Stimulated activated CD8-positive, alpha-beta memory T cell treated with anti-CD3 and anti-CD28 coated beads, Interleukin-2, amount 100 ng/mL, for 1 hour (primary cell): ENCODE measurements at places on chromosomes 1 and 21.

- no peak for DNase-seq
These were observed 268.7 kb downstream of the OLFM3 start for GRCh38 chr1:101728029-101728428.

- no peak for DNase-seq
These were observed 12.5 kb downstream of the NVL start for GRCh38 chr1:224317383-224318045.

DNA sequence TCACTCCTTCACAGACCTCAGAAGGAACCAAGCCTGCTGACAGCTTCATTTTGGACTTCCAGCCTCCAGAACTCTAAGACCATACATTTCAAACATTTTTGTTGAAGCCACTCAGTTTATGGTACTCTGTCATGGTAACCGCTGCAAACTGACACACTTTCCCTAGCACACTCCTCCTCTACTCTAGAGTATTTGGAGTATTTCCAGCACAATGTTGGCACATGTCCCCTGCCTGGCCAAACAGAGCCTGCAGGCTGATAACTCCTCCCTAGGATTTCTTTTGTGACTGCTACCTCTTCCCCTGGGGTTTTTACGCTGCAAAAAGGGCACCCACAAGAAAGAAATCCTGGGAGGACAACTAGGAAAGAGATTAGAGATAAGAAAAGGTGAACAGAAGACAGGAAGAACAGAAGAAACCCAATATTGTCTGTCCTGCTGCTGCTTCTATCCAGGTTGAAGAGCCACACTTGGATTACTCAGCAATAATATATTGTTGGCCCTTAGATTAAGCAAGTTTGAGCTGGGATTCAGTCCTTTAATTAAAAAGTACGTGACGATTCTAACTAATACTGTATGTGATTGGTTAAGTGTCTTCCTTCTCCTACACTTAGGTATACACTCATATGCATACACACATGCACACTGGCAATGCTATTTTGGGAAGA lies 844.1 kb downstream of the LTN1 start:
- DNase-seq = no peak

DNA sequence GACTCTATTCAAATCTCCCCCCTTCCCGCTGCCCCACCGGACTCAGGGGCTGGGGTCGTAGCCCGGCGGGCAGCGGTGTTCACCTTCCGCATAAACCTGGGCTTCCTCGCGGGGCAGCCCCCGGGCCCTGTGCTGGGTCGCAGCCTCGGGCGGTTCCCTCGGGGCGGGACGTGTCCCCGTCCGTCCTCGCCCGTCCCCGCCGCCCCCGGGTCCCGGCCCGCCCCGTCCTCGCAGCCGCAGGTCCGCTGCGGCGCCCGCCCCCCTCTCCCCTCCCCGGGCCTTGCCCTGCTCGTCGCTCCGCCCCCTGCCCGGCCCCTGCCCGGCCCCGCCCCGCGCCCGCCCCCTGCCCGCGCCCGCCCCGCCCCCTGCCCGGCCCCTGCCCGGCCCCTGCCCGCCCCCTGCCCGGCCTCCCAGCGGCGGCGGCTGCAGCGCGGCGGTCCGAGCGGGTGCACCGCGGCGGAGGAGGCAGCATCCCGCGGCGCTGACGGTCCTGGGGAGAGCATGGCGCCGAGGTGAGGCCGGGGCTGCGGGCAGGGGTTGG lies at the start of gene COL18A1:
TSS of gene COL18A1 (plus strand) at position 436 of the 541 bp plus-strand sequence. CDS start at position 502, 66 bp downstream.
- peak; percentile 7 for DNase-seq

- no peak for DNase-seq
These were observed 849 bp downstream of the NFIA start for GRCh38 chr1:61083013-61083806.

DNA sequence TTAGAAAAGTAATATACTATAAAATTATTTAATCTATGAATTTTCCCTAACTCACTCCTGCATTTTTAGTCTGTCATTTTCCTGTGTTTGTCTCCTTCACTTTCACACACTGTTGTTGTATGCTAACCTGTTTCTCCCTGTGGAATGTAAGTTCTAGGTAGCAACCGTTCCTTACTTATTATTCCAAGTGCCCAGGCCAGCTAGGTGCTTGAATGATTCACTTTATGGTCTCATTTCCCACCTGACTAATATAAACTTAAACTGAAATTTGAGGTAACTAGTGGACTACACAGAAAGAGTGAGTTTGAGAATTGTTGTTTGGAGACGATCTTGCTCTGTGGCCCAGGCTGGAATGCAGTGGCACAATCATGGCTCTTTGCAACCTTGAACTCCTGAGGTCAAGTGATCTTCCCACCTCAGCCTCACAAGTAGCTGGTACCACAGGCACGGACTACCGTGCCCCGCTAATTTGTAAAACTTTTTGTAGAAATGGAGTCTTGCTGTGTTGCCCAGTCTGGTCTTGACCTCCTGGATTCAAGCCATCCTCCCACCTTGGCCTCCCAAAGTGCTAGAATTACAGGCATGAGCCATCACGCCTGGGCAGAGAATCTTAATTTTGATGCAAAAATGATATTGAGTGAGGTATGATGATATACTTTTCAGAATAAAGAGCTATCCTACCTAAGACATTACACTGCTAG lies 1.9 kb downstream of the ZYG11B start:
- no peak for DNase-seq

GRCh38 chr1:14303011-14303410 lies 295.5 kb upstream of the KAZN start:
- no peak for DNase-seq

GRCh38 chr1:179087665-179088064 lies 5.8 kb downstream of the TOR3A start:
- DNase-seq = no peak

GRCh38 chr1:101971304-101971703 lies 25.4 kb downstream of the OLFM3 start:
- no peak for DNase-seq

DNA sequence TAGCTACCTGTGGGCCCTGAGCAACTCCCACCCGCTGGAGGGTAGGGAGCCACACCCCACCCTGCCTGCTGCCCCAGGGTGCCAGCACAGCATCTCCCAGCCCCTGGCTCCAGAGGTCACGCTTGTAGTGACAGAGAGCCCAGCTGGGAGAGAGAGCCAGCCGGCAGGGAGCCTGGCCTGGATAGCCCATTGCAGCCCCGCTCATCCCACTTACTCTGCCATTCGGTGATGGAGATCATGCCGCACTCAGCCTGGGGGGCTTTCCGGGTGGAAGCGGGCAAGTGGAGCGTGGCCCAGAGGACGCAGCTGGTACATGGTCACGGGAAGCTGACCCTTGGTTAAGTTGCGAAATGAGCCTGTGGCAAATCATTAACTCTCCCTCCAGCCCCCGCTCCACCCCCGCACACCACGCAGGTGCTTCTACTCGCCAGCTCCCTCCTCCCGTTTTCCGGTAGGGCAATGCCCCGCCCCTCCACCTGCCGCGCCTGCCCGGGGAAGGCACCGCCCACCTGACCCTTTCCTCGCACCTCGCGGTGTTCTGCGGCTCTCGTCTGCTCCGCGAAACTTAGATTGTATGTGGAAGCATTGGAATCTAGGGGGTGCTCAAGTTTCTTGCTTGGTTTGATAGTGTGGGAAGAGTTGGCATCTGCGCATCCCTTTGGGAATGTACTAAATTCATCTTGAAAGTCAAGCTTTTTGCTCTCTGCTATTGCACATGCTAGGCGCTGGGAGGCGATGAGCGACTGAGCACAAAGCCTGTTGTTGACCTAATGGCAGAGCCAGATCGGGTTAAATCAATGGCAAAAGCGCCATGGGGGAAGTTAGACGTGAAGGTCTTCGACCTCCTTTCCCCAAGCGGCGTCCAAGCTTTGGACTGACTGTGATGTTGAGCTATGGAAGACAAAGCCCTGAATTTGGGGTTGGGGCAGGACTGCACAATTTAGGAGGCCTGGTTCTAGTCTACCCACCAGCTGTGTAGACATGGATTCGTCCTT lies at the start of gene GOLT1A:
TSS of gene GOLT1A (minus strand) at position 321 of the 995 bp plus-strand sequence. CDS start at position 239, 82 bp downstream.
- DNase-seq = peak; percentile 13

GRCh38 chr1:200673952-200674823 lies 4.5 kb upstream of the DDX59 start:
- no peak for DNase-seq

GRCh38 chr1:165763442-165763841 lies 5.2 kb downstream of the TMCO1 start:
- no peak for DNase-seq

DNA sequence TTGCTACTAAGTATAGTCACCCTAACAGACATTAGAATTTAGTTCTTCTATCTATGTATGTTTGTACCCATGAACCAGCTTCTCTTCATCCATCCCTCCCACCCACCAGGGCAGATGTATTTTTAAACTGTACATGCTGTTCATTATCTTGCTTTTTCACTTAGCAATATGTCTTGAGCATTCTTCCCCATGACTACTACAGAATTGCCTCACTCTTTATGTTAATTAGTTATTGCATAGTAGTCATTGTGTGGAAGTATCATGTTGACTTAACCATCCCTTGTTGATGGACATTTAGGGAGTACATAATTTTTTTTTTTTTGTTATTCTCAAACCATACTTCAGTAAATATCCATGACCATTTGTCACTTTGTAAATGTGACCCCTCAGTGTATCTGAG lies 9.9 kb downstream of the HUNK start:
- DNase-seq = no peak

- DNase-seq = no peak
These were observed 2.7 kb downstream of the PER3 start for GRCh38 chr1:7786795-7787194.

- no peak for DNase-seq
These were observed 22.0 kb downstream of the CC2D1B start for GRCh38 chr1:52343979-52344378.

DNA sequence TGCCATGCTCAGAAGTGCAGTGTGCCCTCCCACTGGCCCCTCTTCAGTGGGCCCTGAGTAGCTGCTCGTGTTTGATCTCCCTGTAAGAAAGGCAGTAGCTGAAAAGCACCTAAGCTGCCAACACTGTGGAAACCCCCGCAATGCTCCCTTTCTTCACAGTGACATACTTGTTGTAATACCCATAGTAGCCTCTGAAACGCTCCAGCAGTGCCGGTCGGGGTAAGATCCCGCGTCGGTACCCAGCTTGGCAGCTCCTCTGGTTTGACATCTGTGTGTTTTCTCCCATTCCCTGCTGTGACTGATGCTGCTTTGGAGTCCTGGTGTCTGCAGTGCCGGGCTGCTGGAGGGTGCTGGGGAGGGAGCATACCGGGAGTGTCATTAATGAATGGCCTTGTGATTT lies 3.6 kb downstream of the CHAF1B start:
- DNase-seq = no peak

- DNase-seq = no peak
These were observed 194.1 kb upstream of the ADGRL2 start for GRCh38 chr1:81606656-81607055.

GRCh38 chr1:180243517-180244221 lies 13.6 kb downstream of the LHX4 start:
- DNase-seq = no peak

DNA sequence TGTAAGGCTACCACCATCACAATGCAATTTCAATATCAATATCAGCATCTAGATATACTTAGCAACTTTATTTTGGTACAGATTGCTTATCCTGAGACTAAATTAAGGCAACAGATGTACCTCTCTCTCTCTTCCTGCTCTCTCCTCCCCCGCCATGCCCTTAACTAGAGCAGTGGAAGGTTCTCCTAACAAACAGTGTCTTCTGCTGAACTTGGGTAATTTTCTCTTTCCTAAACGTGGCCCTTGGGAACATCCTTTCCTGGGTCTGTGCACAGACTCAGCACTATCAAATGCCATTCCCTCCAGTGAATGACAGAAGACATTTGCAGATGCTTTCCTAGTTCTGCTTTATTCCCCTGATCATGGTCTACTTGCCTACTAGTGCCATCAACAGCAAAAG lies 85.6 kb upstream of the TTC39A start:
- no peak for DNase-seq

- DNase-seq = no peak
These were observed 22.5 kb downstream of the CHD5 start for GRCh38 chr1:6157528-6158174.

GRCh38 chr1:23524163-23524562 lies 6.9 kb downstream of the E2F2 start:
- no peak for DNase-seq

DNA sequence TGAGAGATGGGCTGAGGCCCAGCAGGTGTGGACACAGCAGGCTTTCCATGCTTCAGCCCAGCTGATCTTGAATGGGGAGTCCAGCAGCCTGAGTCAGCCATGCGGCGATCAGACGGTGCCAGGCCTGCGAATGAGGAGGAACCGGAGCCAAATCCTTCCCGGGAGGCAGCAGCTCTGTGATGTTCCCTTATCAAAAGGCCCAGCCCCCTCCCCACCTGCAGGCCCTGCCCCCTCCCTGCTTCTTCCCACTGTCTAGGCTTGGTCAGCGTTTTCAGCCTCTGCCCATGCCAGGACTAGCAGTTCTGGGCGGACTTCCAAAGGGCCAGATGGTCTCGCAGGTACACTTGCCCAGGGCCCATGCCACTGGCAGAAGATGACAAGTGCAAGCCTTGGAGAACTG lies 253.8 kb downstream of the KAZN start:
- no peak for DNase-seq

DNA sequence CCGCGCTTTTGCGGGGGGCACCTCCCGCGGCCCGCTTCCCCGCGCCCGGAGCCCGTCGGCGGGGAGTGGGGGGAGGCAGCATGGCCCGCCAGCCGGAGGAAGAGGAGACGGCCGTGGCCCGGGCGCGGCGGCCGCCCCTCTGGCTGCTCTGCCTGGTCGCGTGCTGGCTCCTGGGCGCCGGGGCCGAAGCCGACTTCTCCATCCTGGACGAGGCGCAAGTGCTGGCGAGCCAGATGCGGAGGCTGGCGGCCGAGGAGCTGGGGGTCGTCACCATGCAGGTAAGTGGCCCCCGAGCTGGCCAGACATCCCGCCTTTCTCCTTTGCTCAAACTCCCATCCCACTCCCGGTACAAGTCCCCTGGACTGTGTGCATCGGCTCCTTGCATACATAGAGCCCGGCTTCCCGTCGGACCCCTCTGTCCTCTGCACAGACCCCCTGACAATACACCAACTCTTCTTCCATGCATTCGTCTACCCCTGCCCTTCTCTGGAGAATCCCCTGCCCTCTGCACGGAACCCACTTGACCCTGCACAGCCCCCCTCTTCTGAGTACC lies 812 bp downstream of the CACHD1 start:
- DNase-seq = no peak

GRCh38 chr1:15918962-15919715 lies 56.8 kb downstream of the ZBTB17 start:
- peak; percentile 27 for DNase-seq

- DNase-seq = peak; percentile 95
These were observed 6.9 kb downstream of the TNFRSF1B start for GRCh38 chr1:12173631-12174121.

DNA sequence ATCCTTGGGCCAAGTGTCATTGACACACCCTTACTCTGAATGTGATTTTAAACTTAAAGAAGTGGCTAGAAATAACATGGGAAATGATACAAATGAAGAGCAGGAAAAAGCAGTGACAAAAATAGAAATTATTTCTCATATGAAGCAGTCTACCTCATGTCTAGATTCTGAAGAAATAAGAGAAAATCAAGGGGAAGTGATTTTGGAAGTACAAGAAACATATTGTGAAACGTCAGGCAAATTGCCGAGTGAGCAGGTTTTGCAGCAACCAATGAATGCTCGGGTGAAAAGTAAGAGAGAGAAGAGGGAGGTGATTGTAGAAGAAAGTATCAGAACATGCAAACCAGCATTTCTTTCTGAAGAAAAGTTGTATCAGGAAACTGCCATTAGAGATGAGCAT lies 130.7 kb downstream of the MACF1 start:
- DNase-seq = no peak

GRCh38 chr1:225470211-225471108 lies 42.6 kb upstream of the LBR start:
- DNase-seq = no peak
